Suppressor macrophage (primary cell): ENCODE measurements at places on chromosomes 3 and 15.

- DNase-seq = no peak
Measured at GRCh38 chr15:90295270-90295648, 29.8 kb downstream of the NGRN start.

- DNase-seq = no peak
Measured at GRCh38 chr15:85993116-85993515, 86.6 kb upstream of the AGBL1 start.

DNA sequence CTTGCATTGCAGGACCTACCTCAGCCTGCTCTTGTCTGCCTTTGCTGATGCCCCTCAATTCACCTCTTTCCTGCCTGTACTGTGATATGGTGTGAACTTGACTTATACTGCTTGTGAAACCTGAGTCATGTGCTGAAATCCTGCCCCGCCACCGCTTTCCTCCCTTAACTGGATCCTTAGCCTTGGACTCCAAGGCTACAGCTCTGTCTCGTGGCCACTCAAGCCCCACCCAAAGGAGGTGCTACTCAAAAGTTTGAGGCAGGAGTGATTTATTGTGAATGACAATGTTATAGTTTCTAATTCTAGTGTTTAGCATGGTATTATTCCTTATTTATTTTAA is 56.1 kb downstream of the MYZAP start:
- no peak for DNase-seq

DNA sequence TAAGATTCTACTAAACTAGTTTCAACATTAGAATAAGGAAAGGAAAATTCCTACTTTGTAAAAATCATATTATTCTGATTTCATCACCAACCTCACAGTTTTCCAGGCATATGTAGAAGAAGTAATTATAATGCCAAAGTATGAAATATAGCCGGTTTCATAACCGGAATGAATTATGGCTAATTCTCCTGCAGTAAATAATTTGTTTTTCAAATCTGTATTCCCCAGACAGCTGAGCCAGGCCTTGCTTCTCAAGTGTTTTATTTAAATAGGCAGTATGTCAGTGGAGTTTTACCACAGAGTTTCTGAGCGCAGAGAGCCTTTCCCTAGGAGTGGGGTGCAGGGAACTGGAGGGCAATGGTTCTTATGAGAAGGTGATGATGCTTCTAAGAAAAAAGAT is 8.7 kb upstream of the CPA3 start:
- no peak for DNase-seq

- no peak for DNase-seq
Measured at GRCh38 chr3:23831517-23832394, 26.0 kb downstream of the UBE2E1 start.

DNA sequence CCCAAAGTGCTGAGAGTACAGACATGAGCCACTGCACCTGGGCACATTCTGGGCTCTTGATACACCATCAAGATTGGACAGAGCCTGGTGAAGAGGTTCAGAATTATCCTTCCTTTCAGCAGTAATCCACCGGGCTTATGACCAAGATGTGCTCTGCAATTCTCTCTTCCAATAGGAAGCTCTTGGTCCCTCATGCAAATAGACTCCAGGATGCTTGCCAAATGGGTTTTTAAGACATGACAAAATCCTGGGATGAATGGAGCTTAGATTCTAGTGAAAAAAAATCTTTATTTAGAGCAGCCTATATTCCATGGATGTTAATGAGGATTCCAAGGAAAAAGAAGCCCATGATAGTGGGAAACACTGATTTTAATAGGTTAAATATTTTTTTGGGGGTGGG is 119.1 kb downstream of the SV2B start:
- DNase-seq = no peak

GRCh38 chr3:102532901-102533300 is 98.1 kb downstream of the ZPLD1 start:
- peak; percentile 46 for DNase-seq

GRCh38 chr3:64872345-64872744 is 184.5 kb upstream of the ADAMTS9 start:
- no peak for DNase-seq

- no peak for DNase-seq
Measured at GRCh38 chr15:88090481-88091011, 166.0 kb downstream of the NTRK3 start.

- no peak for DNase-seq
Measured at GRCh38 chr3:107947203-107947602, 143.6 kb downstream of the CD47 start.

DNA sequence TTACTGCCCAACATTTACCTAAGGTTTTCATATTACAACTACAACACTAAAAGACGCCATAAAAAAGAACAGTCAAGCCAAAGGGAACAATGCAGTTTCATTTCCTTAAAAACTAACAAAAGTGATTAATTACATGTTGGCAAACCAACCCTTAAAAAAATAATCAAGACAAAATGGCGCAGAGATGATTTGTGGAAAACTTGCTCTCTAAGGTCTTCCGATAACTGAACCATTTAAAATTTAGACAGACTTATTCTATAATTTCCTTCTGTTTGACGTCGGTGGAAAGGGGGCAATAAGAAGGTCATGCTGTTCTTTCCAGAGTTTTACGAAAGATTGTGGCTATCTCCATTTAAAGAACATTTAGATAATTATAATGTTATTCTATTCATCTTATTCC is 87.6 kb downstream of the RYK start:
- DNase-seq = no peak

GRCh38 chr3:43104660-43105595 is 951 bp downstream of the POMGNT2 start:
- no peak for DNase-seq

GRCh38 chr3:148246291-148246923 is 451.3 kb upstream of the AGTR1 start:
- DNase-seq = no peak

DNA sequence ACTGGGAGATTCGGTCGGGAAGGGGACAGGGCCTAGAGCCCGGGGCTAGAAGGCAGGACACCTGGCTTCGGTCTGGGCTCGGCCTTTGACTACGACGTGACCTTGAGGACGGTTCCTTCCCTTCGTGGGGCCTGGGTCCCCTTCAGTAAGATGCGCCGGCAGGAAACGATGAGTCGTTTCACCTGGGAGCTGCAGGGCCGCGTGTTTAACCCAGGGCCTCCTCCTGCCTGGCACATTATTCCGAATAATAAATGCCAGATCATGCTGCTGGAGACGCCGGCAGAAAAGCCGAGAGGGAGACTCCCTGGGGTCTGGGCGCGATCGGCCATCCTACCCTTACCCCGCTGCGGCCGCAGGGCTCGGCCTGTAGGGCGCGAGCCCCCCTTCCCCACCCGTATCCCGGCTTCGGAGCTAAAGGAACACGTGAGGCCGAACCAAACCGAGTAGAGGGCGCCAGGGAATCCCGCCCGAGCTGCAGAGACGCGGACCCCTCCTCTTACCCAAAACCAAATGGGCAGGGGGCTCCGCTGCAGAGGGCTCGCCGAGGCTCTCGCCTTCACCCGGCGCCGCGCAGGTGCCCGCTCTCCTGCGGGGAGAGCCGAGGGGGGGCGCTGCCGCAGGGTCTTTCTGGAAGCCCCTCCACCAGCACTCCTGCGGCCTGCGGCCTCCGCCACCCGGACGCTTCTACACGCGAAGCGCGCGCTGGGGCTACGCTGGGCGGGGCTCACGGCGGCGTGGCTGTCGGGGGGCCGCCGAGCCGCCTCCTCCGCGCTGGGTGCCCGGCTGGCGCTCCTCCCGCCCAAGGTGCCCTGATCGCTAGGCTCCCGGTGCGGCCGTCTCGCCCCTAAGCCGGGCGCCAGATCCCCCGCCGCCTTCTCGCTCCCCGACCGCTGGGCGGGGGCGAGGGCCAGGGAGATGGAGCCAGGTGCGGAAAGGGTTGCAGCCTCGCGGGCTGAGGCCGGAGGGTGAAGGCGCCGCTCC is at the start of gene BDH1:
TSS of gene BDH1 (minus strand) at position 688 of the 981 bp plus-strand sequence. CDS start 9,525 bp downstream, outside the sequence.
- peak; percentile 15 for DNase-seq

DNA sequence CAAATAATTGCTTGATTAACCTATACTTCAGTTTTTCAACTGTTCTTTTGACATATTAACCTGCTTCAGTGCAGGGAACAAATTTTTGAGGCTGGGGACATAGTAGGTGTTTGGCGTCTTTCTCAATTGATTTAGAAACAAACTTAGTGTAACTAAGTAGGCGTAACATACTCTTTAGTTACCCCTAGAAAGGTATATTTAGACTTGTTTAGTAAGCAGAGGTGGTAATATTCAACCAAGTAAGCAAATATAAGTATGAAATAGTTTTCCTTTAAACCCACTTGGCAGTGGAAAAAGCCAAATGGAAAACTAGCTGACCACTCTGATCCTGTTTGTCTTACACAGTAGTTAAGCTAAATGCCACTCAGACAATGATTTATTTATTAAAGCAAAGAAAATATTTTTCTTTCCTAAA is 113.2 kb downstream of the MBNL1 start:
- no peak for DNase-seq

GRCh38 chr3:122190525-122190924 is 7.1 kb downstream of the CASR start:
- DNase-seq = no peak

- DNase-seq = no peak
Measured at GRCh38 chr15:52783929-52784798, 6.0 kb downstream of the ONECUT1 start.

DNA sequence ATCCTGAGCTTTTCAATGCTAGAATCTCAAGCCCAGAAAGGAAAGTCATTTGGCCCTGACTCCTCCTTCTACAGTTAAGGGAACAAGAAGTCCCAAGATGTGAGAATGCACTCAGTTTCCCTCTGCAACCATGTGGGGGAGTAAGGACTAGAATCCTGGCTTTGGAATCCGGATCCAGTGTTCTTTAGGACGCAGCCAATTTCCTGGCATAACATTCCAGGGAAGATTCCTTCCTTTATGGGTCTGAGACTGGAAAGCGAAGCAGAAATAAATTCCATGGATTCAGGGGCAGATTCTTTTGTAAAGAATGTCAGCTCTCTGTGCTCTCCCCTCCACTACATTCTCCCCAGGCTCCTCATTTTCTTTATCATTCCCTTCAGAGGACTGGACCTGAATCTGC is 151.8 kb upstream of the SOX14 start:
- DNase-seq = no peak

DNA sequence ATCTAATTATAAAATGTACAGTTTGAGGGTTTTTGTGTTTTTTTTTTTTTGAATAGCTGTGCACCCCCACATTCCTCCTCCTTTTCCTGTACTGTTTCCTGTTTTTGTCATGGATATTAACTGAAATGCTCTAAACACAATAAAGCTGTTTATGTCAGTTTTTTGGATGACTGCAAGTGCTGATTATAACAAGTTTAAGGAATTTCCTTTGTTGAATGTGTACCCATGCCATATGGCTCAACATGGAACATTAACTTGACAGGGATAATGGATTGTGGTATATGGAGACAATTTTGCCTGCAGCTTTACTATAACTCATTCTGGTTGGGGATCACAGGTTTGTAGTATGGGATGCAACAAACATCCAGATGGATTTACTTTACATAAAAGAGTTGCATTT is 216.4 kb downstream of the TCF12 start:
- DNase-seq = peak; percentile 36

- no peak for DNase-seq
Measured at GRCh38 chr3:31876331-31876730, 104.7 kb downstream of the OSBPL10 start.

- DNase-seq = no peak
Measured at GRCh38 chr3:81744366-81744765, 17.1 kb downstream of the GBE1 start.
